Tongue (tissue), 3 donors: ENCODE measurements at places on chromosomes 13 and 19.

GRCh38 chr13:112073245-112074138 is 6.5 kb downstream of the SOX1 start:
- DNase-seq = no peak

- DNase-seq = no peak
Observed at GRCh38 chr19:55018216-55018615, 19.8 kb downstream of the GP6 start.

- DNase-seq = no peak
Observed at GRCh38 chr13:106337096-106337850, 198.2 kb downstream of the EFNB2 start.

- DNase-seq = no peak
Observed at GRCh38 chr13:110766671-110767430, 53.4 kb downstream of the ING1 start.

- DNase-seq = no peak
Observed at GRCh38 chr19:13024126-13024950, 29.1 kb downstream of the NFIX start.

GRCh38 chr13:43293561-43293960 is 270.2 kb downstream of the DNAJC15 start:
- DNase-seq = no peak

DNA sequence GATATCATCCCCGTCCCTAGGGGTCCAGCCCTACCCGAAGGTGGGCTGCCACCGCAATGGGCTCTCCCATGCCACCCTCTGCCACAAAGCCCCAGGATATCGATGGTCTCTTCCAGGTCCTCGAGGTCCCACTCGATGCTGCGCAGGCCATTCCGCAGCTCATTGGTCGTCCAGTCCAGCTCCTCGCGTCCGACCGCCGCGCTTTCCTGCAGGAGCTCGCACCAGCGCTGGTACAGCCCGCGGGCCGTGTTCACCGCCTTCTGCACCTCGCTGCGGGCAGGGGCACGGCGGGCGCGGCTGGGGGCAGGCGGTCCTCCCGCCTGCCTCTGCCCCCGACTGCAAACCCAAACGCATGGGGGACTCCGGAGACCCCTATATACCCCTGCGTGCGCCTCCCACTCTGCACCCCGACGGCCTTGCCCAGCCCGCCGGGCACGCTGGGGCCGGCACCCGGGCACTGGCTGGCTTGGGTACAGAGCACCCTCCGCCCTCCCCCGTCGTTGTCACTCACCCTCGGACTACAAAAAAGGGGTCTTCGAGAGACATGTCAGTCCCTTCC is 468 bp downstream of the STX10 start:
- DNase-seq = peak; percentile 57

DNA sequence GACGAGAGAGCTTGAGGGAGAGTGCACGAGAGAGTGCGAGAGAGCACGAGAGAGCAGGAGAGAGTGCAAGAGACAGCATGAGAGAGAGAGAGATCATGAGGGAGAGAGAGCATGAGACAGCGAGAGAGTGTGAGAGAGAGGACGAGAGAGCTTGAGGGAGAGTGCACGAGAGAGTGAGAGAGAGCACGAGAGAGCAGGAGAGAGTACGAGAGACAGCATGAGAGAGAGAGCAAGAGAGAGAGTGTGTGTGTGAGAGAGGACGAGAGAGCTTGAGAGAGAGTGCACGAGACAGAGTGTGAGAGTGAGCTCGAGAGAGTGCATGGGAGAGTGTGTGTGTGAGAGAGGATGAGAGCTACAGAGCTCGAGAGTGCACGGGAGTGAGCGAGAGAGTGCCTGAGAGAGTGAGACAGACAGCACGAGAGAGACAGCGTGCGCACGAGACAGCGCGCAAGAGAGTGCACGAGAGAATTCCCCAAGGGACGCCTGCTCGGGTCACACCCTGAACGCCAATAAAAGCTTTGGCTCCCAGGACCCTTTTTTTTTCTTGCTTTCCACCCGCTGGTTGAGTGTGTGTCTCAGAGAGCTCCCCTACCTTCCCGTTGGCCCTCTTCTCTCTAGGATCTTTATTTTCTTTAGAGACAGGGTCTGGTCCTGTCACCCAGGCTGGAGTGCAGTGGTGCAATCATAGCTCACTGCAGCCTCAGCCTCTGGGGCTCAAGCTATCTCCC is 3.7 kb downstream of the CD70 start:
- DNase-seq = no peak

DNA sequence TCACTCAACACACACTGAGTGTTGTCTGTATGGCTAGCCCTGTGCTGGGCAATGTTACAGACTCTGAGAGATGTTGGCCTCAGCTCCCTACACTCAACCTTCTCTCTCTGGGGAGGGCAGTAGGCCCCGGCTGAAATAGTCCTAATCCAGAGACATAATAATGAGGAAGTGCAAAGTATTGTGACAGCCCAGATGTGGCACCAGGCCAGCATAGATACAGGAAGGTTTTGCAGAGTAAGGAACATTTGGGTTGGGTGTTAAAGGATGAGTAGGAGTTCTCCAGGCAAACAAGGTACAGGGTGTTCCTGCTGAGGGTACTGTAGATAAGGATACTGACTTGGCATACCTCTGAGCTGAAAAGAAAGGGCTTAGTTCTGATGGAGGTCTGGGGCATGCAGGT is 2.4 kb downstream of the LIN7B start:
- DNase-seq = no peak

DNA sequence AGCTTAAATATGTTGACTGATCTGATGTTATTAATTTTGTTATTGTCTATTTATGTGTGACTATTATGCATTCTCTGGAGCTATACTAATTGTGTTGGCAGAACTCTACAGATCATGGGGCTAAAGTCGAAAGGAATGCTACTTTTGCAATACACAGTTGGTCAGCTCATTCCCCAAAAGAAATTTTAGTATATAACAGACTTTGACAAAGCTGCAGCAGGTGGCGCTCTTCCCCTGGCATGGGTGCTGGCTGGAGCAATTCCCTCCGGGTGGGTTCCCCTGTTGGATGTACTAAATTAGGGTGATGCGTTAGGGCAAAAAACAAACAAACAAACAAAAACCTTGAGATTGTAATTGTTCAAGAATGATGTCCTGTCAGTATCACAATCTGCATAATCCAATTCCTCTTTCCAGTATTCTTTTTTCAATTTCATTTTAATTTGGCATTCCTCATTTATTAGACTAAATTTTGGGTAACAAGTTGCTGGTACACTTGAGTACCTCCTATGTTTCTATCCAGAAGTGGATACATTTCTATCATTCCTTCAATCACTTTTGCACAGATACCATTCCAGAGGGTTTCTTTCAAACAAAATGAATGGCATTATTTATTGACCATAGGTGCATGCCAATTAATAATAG is 322.8 kb upstream of the EDNRB start:
- peak; percentile 32 for DNase-seq

DNA sequence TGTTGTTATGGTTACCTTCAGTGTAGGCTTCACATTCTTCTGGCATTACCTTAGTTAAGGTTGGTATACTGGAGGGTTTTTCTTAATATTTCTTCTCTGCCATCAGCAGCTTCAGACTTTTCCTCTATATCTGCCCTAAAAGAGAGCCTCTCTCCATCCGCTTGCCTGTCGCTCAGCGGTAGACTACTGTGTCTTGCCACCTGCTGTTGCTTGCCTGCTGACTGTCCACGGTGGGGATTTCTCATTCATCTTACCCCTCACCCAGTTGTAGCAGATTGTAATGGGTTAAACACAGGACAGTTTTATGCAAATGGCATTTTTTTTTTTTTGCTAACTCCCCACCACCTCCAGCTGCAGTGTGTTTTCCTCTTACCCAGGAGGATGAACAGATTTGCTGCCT is 577.2 kb downstream of the SLITRK5 start:
- no peak for DNase-seq

DNA sequence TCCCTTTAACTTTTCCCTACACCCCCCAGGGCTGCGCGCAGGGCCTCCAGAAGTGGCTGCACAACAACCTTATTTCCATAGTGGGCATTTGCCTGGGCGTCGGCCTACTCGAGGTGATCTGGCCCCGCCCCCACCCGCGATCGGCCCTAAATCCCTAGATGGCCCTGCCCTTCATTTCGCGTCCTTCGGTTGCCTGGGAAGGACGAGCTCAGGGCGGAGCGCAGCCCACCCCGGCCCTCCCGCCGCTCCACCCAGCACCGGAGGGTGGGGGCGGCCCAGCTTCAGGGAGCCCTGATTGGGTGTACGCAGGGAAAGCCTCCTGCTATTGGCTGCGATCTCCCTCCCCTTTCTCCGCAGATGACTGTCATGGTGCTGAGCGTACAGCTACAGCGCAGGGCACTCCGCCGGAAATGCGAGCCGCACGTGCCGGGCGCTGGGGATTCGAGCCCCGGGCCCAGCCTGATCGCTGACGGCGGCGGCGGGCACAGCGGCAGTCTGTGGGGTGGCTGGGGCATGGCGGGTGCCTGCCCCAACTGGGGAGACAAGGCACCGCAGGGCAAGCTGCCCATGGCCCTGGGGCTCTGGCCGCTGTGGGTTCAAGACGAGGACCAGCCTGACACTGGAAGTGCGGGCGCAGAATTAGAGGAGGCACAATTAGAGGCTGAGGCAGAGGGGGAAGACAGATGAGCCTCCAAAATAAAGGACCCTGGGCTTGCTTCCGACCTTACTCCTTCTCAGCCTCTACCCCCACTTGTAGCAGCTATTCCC is 4.3 kb downstream of the CD37 start:
- DNase-seq = peak; percentile 97

- no peak for DNase-seq
Observed at GRCh38 chr19:6481541-6482342, at the start of gene DENND1C. Gene DENND1C, minus strand, starts transcription at chr19:6481787. Its CDS starts 92 bp downstream, at chr19:6481695.

DNA sequence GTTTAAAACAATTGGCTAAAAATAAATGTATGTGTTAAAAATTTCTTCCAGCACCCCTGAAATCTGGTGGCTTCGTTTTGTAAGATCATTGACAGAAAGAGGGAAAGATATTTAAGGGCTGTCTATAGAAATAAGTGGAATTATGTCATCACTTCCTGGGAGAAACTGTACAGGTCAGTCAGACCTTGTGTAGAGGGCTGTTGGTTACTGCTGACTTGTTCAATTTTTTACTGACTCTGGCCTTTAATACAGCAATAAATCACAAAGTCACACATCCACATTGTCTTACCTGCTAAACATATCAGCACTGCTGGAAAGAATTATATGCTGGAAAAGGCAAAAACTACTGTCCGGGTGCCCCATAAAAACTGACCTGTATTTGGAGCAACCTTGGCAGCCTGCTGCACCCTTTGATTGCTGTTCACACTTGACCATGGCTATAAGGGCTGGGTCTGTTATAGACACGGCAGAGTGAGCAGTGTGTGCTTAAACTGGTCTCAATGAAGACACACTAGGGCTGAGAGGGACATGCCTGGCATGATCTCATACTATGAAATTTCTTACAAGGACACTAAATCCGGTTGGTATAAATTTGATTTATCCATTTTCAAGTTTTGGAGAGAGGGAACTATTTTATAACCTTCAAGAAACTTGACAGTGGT is 162.1 kb downstream of the NHLRC3 start:
- DNase-seq = no peak

DNA sequence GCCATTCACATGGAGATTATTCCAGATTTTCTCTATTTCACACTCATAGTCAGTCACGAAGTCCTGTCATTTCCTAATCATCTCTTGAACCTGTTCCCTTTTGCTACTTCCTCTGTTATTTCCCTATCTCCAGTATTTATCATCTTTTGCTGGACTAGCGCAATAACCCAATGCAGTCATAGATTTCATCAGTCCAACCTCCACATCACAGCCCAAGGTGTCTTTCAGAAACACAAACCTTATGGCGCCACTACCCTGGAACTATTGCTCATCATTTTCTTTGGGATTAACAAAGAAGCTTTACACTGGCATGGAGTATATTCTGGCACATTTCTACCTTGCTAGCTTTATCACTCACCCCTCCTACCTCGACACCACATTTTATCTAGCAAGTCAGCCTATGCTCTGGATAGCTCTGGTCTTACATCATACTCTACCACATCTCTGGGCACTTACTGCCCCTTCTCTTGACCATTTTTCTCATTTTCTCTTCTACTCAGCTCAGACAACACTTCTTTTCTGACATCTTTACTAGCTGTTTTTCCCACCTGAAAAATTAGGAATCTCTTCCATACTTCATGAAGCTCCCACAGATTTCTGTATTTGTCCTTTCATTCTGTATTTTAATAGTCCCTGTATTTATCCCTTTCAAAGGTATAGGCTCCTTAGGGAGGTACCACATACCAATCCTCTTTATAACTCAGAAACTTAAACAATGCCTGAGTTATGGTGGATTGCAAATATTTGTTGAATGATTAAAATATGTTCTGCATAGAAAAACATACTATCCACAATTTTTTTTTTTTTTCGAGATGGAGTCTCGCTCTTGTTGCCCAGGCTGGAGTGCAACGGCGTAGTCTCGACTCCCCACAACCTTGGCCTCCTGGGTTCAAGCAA is 534.7 kb downstream of the KLF12 start:
- no peak for DNase-seq

- peak; percentile 83 for DNase-seq
Observed at GRCh38 chr19:2016041-2016807, 710 bp upstream of the BTBD2 start.

- DNase-seq = no peak
Observed at GRCh38 chr13:21546372-21546771, 57.6 kb downstream of the MICU2 start.

- DNase-seq = no peak
Observed at GRCh38 chr13:50422181-50423148, 407.2 kb downstream of the KCNRG start.

GRCh38 chr19:1312767-1313694 is 27.4 kb downstream of the EFNA2 start:
- peak; percentile 64 for DNase-seq

DNA sequence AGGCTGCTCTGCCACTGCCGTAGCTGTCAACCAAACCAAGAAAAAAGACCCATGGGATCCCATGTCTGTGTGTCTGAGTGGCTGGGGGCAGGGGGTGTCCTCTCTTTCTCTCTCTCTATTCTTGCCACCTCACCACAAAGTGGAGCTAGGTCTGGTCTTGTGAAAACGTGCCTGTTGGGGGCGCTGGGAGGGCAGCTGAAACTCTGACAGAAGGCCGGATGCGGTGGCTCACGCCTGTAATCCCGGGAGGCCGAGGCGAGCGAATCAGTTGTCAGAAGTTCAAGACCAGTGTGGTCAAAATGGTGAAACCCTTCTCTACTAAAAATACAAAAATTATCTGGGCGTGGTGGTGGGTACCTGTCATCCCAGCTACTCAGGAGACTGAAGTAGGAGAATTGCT is 29.2 kb downstream of the ZNF146 start:
- no peak for DNase-seq

DNA sequence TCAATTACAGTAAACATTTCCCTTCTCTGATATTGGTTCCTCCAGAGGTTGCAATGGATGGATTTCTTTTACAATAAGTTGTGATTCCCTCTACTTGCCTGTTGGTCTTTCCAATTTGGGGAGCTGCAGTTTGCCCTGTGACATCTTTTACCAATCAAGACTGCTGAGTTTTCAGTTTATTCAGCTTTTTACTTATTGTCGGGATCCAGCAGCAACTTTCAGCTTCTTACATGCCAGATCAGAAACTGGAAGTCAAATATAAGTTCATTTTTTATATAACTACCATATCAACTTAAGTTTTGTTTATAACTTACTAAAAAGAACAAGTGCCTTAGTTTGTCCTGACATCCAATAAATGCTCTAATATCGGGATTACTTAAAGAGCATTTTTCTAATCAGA is 10.5 kb downstream of the OR10H3 start:
- no peak for DNase-seq

- DNase-seq = no peak
Observed at GRCh38 chr19:7975037-7975436, 30.4 kb downstream of the ELAVL1 start.
